ENCODE measurements at places on chromosomes 3 and 15.
A peak's percentile ranks its signal among the peaks of the same experiment; 100 is the strongest.

DNA sequence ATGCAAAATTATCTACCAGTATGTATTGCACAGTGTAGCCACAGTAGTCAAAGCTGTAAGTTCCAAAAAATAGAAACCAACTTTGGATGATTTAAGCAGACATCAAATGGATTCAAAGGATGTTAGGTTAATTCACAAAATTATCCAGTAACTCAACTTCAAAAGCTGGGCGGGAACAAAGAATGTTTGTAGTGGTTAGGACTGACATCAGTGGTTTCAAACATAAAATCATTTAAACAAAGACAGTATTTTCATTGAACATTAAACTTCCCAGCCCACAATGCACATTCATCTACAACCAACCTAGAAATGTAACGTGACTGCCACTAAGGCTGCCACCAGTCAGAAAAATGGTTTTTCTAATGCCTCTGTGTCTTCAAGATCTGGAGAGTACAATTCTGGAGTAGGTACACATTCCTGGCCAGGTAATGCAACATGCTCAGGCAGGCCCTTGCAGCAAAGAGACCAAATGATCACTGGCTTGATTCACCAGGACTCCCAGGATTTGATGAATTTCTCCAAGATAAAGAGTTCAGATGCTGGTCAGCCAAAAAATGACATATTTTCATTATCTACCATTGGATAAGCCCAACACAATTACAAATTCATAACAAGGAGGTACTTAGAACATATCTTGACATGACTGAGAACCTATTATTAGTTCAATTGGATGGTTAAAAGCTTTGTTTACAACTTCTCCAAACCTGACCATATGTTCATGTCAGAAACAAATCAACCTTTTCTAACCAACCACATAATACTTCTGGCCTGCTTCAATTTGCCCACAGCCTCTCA lies 189.8 kb upstream of the CNTN4 start:
- DNase-seq: no peak

- DNase-seq: peak; percentile 37
Measured at GRCh38 chr3:3170998-3171397, 8.5 kb downstream of the CRBN start.

DNA sequence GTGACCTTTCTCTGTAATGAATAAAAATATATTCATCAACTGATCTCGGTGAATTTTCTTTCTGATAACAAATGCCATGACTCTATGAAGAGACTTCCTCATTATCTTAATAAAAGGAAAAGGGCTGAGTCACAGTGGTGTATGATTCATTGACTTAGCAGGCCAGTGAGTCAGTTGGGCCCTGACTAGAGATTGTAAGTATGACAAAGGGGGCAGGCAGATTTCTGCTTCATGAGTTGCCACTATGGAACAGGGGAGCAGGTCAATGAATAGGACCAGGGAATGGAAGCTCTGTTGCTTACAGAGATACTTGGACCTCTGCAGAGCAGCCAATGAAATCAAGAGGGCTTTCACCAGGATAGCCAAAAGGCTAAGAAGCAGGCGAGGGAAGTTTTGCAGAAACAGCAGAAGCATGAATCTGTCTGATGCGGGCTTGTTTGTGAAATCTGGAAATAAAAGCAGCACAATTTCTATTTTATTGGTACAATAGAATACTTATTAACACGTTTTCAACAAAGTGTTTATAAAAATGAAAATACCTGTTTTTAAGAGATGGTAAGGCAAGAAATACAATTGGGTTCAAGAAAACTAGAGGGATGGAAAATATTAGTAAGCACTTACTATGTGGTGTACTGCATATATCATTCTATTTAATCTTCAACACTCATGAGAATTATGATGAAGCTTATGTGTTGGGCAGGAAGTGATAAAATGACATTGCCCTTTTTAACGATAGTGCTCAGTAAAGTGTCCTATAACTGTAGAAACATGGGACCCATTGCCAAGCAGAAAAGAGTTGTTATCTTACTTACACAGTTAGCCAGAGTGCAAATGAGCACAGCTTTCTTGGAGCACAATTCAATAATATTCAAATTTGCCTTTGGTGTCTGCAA lies 169.8 kb upstream of the MYRIP start:
- DNase-seq: peak; percentile 90

DNA sequence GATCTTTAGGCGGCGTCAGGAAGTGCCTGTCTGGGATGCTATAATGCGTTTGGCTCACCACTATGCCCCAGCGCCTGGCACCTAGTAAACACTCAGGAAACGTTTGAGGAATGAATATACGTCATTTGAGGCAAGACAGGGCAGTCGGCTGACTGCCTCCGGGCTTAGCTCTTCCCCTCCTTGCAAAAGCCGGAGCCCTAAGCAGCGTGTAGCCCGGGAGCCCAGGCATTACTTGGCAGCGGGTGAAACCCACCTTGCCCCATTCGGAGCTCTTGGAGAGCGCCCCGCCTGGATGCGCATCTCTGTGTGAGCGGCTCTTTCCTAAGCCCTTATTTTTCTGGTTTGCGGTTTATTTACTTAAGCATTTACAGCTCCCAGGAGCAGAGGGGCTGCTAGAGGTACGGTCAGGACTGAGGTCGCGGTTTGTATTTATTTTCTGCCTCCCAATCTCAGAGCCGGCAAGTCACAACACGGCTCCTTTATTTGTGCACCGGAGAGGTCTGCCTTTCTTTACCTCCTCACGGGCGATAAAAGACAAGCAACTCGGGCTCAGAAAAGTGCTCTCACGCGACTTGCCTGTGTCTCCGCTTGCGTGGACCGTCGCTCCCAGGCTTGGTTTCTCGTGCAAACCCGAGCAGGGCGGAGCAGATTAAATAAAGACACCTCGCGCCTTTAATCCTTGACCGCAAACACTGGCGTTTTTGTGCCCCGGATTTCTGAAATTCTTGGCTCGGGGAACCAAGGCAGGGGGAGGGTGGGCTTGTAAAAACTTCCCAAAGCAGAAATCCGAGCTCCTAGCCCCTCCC lies 737 bp upstream of the ITPR1 start:
- DNase-seq: peak; percentile 61

DNA sequence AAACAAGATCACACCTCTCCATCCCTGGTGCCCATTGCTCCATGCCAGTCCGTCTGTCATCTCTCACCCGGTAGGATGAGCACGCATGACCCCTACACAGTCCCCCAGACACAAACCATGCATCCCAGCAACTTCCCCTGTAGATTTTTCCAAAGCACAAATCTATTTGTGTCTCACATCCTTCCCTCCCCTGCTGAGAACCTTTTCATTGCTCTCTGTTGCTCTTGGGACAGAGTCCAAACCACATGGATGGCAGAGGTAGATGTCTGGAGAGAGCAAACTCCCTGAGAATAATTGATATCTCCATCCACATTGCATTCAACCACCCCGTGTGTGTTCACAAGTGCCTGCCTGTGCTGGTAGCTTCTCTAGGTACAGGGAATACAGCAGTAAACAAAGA lies 29.9 kb upstream of the LRTM1 start:
- DNase-seq: peak; percentile 50

GRCh38 chr3:185342459-185343174 lies 20.3 kb upstream of the MAP3K13 start:
- DNase-seq: no peak

DNA sequence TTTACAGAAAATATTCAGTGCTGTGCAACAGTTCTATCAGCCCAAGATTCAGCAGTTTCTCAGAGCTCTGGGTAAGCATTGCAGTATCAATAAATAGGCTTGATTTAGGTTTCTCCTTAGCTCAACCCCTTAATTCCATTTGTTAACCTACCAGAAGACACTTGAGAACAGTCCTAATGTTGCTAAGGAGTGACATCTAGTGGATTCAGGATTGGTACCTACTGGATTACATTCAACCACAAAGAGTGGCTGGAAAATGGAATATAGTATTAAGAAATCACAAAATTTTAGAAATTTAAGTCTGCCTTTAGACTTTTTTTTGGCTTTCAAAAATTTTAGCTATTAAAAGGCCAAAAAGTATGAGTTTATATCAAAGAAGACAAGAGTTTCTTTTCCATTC lies 34.7 kb downstream of the POLG start:
- DNase-seq: peak; percentile 47

GRCh38 chr3:33322412-33322811 lies 45.2 kb downstream of the FBXL2 start:
- DNase-seq: no peak

- no peak for DNase-seq
Measured at GRCh38 chr3:118128886-118129285, 905.8 kb downstream of the IGSF11 start.

DNA sequence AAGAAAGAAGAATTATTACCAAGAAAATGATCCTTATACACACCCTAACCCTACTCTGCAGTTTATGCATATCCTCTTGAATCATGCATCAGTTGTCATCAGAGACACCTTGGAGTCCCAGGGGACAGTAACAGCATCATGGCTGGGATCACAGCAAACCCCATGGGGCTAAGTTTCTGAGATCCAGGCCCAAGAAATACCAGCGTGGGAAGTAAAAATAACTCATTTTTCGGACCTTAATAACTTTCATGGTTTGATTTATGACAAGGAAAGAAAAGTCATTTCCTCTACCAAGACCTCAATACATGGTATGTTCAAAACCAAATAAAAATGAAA lies 38.8 kb upstream of the B3GNT5 start:
- no peak for DNase-seq

- no peak for DNase-seq
Measured at GRCh38 chr3:141788149-141788548, 24.9 kb downstream of the GRK7 start.

DNA sequence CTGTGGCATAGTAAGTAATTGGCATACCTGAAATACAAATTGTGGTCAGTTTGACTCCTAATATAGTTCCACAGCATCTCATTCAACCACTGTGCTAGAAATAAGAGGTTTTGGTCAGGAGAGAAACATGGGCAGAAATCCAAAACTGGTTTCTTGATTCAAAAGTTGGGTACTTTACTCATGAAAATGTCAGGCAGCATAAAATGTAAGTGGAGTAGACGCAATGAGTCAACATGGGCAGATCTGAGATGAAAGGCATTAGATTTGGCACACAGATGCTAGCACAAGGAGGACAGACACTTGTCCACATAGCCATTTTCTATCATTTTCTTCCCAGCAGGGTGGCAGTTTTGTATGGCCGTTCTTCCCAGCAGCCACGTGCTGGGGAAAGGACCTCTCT lies 255.8 kb upstream of the CDIN1 start:
- DNase-seq: peak; percentile 45

GRCh38 chr3:40780925-40781406 lies 256.2 kb downstream of the ZNF621 start:
- peak; percentile 48 for DNase-seq

- no peak for DNase-seq
Measured at GRCh38 chr3:31754575-31755278, 222.0 kb downstream of the STT3B start.

DNA sequence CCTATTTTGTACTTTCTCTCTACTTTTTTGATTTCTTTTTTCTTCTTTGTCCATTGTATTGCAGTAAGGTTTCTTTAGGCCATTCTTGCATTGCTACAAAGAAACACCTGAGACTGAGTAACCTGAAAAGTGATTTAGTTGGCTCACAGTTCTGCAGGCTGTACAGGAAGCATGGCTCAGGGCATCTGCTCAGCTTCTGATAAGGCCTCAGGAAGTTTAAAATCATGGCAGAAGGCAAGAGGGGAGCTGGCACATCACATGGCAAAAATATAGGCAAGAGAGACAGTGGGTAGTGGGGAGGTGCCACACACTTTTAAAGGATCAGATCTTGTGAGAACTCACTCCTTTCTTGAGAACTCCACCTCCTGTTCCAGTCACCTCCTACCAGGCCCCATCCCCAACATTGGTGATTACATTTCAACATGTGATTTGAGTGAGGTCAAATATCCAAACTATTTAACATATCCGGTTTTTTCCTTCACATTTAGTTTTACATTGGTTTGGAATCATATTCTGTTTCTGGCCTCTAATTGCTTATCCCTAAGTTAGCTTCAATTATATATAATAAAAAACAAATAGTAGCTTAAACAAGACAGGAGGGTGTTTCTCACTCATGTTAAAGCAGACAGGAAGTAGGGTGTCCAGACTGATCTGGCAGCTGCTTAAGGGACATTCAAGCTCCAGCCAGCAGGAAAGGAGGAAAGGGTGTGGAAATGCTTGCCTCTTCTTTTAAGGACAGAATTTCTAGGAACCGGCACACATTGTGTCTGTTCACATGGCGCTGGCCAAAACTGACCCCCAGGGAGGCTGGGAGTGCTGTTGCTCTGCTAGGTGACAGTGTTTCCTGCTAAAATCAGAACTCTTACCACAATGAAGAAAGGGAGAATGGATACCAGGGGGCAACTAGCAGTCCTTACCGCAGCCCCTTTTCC lies 28.8 kb upstream of the SKOR1 start:
- no peak for DNase-seq

DNA sequence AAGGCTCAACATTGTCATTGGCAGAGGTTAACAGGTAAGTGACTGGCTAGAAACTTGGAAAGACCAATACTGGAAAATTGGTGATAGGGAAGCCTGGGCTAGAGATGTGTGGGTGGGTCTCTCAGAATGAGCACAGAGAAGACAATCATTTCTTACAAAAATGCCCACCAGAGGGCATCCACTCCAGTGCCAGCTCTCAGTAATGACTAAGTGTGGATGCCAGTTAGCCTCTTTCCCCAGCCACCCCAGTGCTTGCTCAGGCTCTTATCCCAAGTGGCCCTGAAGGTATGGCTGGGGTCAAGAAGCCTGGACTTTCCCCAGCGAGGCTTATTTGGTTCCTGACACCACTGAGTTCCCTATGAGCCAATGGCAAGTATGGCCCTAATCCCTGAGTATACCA lies 115.9 kb upstream of the ST8SIA2 start:
- DNase-seq: peak; percentile 32

- DNase-seq: peak; percentile 70
Measured at GRCh38 chr3:46564190-46565021, 1.7 kb downstream of the LRRC2 start.

DNA sequence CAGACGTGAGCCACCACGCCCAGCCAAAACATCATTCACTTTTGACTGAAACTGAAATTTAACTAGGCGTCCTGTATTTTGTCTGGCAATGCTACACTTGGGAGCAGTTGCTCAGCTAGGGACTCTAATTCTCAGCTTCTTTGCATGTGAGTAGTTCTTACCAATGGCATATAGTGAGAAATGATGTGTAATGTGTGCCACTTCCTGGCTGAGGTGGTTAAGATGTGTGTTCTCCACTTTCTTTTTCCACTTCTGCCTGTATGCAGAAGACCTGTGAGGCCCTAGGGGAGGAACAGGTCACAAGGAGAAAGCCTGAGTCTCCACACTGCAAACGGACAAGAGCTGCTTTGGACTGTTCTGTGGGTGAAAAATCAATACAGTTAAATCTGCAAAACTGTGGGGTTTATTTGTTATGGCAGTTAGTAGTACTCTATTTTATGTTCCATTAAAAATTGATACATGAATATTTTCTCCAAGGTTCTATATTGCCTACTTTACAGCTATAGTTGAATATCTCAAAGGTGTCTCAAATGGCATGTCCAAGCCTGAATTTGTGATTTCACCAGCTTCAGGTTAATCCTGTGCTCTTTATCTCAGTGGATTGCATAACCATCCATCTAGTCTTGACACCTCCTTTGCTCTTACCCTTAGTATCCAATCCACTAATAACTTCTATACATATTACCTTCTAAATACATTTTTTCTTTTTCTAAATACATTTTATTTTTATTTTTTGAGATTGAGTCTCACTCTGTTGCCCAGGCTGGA lies 59.3 kb downstream of the NR1D2 start:
- no peak for DNase-seq

- no peak for DNase-seq
Measured at GRCh38 chr3:152589644-152590043, 245.3 kb upstream of the P2RY1 start.

- DNase-seq: no peak
Measured at GRCh38 chr3:126321490-126321889, 35.7 kb downstream of the KLF15 start.

Data from AG10803 (cell line).